GM12878 (cell line): ENCODE measurements at places on chromosomes 16 and 17. TPM values are rescaled to one million over a fixed set of nuclear protein-coding genes. Genes with fewer than 3 reads are reported as not detected.
A peak's percentile ranks its signal among the peaks of the same experiment; 100 is the strongest.

- peak overlapping the region; percentile 93 for H3K4me3 ChIP-seq
- no peaks in the 10 kb centered on the region for H3K4me1 ChIP-seq
- no peaks in the 10 kb centered on the region for H3K27me3 ChIP-seq
- peak overlapping the region; percentile 87 for H3K27ac ChIP-seq
- H3K36me3 ChIP-seq = no peaks in the 10 kb centered on the region; the same call in 1 of the 2 replicates
Measured at GRCh38 chr17:80415626-80416137, 715 bp downstream of the ENDOV start.

DNA sequence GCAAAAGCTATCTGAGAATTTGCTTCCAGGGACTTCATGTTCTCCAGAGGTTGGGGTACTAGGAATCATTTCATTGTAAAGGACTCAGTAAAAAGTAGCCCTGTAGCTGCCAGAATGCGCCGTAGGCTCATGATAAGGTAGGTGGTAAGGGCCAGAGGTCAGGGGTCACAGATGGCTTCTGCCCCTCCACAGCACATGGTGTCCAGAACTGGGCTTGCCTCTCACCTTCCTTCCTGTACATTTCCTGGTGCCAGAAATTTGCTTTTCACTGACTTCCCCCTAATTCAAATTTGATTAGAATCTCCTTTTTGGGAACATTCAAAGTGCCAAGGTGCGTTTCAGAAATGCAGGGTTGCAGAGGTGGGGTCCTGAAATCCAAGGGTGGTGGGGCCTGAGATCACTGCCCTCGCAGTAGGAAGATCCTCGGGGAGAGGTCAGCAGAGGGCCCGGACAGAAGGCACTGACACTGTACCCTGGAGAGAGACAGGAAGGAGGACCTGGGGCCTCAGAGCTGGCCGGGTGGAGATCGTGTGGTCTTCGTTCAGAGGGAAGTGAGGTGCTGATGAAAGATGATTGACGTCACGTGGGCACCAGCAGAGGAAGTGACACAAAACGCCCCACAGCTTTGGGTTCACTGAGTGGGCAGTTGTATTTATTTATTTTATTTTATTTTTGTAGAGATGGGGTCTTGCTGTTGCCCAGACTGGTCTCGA is 25.5 kb upstream of the METRNL start:
- no peaks in the 10 kb centered on the region for H3K36me3 ChIP-seq
- no peak overlapping the region for H3K27ac ChIP-seq
- DNase-seq = no peak
- no peak overlapping the region for H3K4me3 ChIP-seq
- no peaks in the 10 kb centered on the region for H3K27me3 ChIP-seq
- H3K4me1 ChIP-seq = no peaks in the 10 kb centered on the region; the same call in none of the 2 replicates

DNA sequence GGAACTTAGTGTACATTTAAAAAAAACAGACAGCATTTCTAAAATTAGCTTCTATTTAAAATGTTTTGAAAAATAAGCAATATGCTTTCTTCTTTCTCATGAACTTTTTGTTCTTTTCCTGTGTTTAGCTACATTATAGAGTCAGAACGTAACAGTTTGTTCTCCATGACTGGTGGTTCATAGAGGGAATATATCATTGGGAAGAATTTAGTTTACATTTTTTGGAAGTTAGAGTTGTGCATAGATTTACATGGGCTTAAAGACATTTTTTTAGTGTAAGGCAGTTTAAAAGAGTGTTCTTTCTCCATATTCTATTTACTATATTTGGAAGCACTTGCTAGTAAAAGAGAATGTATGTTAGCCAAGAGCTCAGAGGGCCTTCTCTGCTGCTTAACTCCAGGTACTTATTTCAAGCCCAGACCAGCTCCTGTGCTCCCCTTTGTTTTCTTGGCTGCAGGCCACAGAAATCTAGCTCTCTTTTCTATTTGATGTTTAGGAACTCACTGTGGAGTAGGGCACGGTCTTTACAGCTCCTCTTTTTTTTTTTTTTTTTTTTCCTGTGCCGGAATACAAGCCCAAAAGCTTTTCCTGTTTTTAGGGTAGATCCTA is 20.2 kb downstream of the AP2B1 start:
- H3K27ac ChIP-seq = no peak overlapping the region
- H3K4me1 ChIP-seq = no peaks in the 10 kb centered on the region
- no peaks in the 10 kb centered on the region for H3K27me3 ChIP-seq
- H3K4me3 ChIP-seq = no peak overlapping the region

DNA sequence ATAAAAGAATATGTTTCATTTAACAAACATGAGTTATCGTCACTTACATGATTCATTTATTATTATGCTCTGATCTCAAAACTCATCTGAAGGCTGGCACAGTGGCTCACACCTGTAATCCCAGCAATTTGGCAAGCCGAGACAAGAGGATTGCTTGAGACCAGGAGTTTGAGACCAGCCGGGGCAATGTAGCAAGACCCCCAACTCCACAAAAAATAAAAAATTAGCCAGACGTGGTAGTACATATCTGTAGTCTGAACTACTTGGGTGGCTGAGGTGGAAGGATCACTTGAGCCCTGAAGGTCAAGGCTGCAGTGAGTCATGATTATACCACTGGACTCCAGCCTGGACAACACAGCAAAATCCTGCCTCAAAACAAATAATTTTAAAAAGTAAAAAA is 16.0 kb downstream of the APPBP2 start:
- H3K36me3 ChIP-seq = no peaks in the 10 kb centered on the region

DNA sequence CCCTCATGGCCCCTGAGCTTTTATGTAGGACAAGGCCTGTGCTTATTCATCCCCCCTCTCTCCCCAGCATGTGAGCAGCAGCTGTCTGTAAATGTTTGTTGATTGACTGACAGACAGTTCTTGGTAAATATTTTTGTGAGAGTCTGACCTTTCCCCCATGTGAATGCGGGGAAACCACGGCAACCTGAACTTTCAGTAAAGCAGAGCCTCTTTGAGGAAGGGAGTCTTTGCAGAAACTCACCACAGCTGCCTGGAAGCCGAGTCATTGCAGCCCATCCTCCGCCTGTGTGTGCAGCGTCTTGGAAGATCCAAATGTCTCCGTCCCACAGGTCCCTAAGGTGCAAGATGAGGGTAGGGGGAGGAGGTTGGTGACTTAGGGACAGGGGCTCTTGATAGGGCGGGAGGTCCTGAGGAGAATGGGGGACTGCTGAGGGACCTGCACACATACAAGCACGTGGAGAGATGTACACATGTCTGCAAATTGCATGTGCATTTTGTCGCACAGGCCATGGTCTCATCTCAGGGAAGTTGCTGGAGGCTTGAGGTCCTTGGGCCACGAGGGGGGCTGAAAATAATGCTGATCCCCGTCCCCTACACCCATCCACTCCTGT is 23.0 kb upstream of the IL21R start:
- peak overlapping the region; percentile 73; the same call in 1 of the 2 replicates for H3K27ac ChIP-seq
- H3K4me1 ChIP-seq = peaks cover 48% of the 10 kb centered on the region
- H3K4me3 ChIP-seq = no peak overlapping the region
- no peaks in the 10 kb centered on the region for H3K27me3 ChIP-seq
- DNase-seq = no peak

DNA sequence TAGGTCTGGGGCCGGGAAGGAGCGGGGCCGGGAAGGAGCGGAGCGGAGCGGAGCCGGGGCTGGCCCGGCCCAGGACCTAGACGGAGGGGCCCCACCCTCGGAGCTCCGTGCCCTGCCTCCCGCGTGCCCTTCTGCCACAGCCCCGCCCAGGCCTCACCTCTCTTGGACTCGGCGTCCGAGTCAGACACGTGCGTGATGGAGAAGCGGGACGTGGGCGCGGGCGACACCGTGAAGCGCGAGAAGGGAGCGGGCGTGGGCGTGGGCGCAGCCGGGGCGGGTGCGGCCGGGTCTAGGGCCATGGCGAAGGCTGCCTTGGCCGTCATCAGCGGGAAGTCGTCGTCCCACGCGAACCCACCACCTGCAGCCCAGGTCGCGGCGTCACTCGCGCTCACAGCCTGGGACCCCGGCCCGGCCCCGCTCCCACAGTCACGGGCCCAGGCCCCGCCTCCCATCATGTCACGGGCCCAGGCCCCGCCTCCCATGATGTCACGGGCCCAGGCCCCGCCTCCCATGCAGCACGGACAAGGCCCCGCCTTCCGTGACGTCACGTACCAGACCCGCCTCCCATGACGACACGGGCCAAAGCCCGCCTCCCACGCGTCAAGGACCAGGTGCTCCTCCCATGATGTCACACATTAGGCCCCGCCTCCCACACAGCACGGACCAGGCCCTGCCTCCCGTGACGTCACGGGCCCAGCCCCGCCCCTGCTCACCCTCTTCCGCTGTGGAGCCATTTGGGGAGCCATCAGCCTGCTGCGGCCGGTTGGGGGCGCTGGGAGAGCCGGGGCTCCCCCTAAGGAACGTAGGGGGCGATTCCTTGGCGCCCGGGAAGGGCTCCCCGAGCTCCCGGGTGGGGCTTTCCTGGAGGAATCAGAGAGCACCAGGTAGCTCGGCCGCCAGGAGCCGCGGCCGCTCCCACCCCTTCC is 45.8 kb upstream of the PVALEF start:
- peak; percentile 32 for DNase-seq
- no peak overlapping the region for H3K4me3 ChIP-seq
- H3K36me3 ChIP-seq = no peaks in the 10 kb centered on the region
- H3K27ac ChIP-seq = no peak overlapping the region
- H3K27me3 ChIP-seq = no peaks in the 10 kb centered on the region

- no peaks in the 10 kb centered on the region for H3K4me1 ChIP-seq
- DNase-seq = no peak
- H3K36me3 ChIP-seq = no peaks in the 10 kb centered on the region
- H3K27ac ChIP-seq = no peak overlapping the region
- H3K4me3 ChIP-seq = no peak overlapping the region
- no peaks in the 10 kb centered on the region for H3K27me3 ChIP-seq
Measured at GRCh38 chr17:32854207-32854606, 22.7 kb downstream of the MYO1D start.

- no peak overlapping the region for H3K4me3 ChIP-seq
- H3K27me3 ChIP-seq = no peaks in the 10 kb centered on the region
- H3K36me3 ChIP-seq = peaks cover 12% of the 10 kb centered on the region
- H3K27ac ChIP-seq = no peak overlapping the region
- DNase-seq = no peak
Measured at GRCh38 chr17:63681530-63681929, 18.4 kb downstream of the LIMD2 start.

Gene PRSS53
- 2.6 and 3.2 TPM in 2 replicates for total RNA-seq

Gene UBFD1
- total RNA-seq = 45.8 and 48.5 TPM in 2 replicates

Gene OR3A3
- not detected in 2 replicates for total RNA-seq

Gene HAS3
- total RNA-seq = 0.32 and 0.56 TPM in 2 replicates
